AG08395 (cell line): ENCODE measurements at places on chromosomes 11 and 22.

GRCh38 chr22:26484360-26484706 lies 656 bp downstream of the SRRD start:
- DNase-seq: no peak

DNA sequence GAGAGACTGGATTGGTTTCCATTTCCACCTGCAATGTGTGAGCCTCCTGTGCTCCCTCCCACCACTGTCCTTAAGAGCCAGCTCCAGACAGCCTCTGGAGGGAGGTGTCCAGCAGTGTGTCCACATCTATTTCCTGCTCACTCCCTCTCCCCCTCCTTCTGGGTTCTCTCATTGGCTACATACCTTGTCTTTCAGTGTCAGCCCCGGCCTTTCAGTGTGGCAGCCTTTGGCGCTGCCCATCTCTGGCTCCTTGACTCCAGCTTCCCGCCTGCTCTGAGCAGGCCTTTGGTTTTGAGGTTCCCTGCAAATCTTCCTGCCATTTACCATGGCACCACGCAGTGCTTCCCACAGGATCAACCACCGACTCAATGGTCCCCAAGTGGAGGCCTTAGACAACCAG lies 19.0 kb upstream of the PTPRJ start:
- no peak for DNase-seq

- no peak for DNase-seq
These were observed 8.0 kb downstream of the POLD4 start for GRCh38 chr11:67345247-67345919.

DNA sequence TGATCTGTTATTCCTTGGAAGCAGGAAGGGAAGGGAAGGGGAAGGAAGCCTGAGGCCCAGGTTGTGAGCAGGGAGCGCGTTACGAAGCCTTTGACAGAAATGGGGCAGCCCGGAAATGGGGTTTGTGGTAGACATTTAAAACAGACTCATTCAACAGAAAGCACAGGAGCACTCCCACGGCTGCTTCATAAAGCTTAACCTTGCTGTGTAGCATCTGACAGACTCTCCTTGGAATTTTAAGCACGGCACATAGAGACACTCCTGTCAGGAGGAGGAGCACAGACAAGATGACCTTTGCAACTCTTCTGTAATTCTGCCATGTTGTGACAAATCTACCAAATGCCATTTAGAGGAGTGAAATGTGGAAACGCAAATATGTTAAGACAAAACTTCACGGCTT lies 131.6 kb downstream of the FBXO7 start:
- no peak for DNase-seq

DNA sequence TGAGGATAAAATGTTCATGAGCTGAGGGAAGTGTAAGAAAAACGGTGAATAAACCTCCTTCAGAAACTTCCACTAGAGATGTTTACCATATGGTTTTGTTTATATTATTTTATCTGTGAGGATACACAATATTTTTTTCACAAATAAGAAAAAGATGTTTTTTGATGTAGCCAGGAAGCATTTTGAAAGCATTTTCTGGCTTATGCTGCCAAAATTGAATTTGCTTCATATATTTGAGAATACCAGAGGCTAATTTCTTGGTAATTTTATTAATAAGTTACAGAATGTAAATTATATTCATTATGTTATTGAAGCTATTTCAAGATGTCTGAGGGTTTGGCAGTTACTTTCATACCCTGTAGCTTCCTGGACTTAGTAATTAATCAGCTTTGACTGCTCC lies 686.6 kb downstream of the LUZP2 start:
- DNase-seq: no peak

DNA sequence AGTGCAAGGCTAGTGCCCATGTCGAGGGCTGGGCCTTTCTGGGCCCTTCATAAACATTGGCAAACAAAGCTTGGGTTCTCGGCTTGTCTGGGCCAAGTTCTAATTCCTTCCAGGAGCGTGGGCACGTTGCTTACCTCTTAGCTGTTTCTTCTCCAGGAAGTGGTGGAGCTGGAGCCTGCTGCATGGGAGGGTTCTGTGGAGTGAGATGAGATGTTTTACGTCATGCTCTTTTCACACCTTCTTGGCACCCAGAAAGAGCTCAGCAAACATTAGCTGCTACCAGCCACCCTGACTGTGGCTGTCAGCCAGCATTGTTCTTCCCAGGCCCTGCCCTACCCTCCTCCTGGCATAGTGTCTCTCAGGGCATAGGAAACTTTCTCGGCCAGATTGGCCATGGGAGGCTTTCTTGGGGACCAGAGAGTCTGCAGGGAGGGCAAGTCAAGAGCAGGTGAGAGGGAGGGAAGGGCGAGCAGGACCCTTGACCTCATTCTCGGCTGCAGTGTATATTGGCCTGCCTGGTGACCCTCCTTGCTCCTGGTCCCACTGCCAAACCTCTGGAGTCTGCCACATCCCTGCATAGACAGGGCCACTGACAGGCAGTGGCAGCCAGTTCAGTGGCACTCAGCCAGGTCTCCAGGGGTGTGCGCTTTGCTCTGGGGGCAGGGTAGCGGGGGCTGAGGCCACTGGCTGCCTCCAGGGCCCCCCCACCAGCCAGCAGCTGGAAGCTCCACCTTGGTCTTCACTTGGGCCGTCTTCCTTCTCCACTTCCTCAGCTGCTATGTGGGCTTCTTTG lies 98.8 kb downstream of the BCR start:
- peak; percentile 11 for DNase-seq

- no peak for DNase-seq
These were observed 13.7 kb upstream of the SCUBE1 start for GRCh38 chr22:43356881-43357280.

GRCh38 chr22:37551981-37552380 lies 8.3 kb upstream of the CDC42EP1 start:
- DNase-seq: no peak

GRCh38 chr11:17590463-17590862 lies 43.4 kb downstream of the OTOG start:
- no peak for DNase-seq

DNA sequence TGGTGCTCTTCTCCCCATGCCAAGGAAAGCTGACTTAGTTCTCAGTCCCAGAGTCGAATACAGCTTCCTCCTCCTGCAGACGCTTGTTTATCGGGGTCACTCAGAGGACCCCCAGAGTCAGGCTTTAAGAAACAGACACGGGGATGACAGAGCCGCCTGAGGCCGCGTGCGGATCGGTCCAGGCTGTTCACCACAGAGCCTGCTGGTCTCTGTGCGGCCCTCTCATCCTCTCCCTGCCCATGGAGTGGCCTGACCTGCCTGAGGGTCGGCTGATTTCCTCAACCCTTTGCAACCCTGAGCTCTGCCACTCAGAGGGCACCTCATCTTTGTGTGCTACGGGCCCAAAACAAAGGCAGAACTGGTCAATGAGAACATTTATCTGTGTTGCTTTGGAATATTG lies 2.1 kb downstream of the GAL start:
- DNase-seq: no peak

GRCh38 chr22:34800260-34800980 lies 265.5 kb upstream of the ISX start:
- DNase-seq: peak; percentile 91

- no peak for DNase-seq
These were observed 18.0 kb upstream of the CHST1 start for GRCh38 chr11:45683271-45684058.

DNA sequence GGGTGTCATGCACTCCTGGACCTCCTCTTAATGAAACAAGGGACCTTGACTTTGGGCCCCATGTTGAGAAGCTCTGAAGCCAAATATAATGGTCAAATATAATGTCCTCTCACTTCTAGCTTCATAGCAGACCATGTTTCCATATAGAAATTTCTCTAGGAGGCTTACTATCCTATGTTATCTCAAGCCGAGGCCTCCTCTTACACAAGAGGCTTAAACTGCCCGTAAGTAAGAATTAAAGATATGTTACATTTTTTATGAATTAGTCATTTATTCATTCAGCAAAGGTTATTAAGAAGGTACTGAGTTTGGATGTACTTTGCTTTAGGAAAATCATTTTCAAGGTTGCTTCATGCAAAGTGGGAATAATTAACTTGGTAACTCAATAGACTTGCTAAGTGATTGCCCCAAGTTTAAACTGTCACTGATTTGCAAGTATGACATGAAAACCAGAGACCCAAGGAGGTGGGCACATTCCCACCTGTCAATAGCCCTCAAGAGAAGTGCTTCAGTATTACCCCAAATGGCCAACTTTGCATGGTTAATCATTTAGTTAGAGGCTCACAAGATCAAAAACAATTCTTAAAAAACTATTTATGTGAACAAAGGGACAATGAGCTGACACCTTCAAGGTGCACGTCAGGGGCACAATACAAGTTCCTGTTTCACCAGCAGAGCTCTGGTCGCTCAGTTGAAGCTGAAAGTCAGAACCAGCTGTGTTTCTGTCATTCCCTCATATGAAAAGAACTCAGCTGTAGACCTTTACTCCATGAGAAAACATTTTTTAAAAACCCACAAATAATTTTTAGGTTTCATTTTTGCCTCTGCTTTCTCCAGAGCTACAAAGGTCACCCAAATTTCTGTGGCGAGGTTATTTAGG lies 20.9 kb downstream of the BDNF start:
- DNase-seq: no peak

GRCh38 chr22:42918500-42918899 lies 61.4 kb upstream of the ARFGAP3 start:
- DNase-seq: no peak

GRCh38 chr22:29079218-29079901 lies 6.5 kb downstream of the KREMEN1 start:
- peak; percentile 43 for DNase-seq

DNA sequence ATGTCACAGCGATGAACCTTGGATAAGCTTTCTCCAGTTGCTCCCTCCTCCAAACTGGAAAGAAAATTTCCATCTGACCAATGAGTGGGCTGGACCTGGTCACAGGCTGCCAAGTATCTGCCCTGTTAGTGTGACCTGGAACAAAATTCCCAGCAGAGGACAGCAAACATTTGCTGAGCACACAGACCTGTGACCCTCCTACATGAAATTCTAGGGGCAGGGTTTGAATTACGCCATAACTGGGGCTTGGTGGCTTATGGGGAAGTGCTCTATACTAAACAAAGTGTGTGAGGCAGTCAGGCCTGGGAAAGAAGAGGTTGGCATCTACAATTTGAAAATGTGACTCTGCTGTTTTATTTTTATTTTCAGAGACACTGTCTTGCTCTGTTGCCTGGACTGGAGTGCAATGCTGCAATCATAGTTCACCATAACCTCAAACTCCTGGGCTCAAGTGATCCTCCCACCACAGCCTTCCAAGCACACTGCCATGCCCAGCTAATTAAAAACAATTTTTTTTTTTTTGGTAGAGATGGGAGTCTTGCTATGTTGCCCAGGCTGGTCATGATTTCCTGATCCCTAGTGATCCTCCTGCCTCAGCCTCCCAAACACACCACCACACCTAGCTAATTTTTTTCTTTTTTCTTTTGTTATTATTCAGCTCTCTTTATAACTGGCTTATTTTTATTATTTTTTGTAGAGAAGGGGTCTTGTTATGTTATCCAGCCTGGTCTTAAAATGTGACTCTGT lies 13.6 kb upstream of the XBP1 start:
- no peak for DNase-seq

- DNase-seq: no peak
These were observed at the start of gene PDE2A for GRCh38 chr11:72673943-72674828. TSS of gene PDE2A (minus strand) at chr11:72674422. CDS start at chr11:72674207, 215 bp downstream.
